ENCODE measurements at places on chromosomes 3 and 15.
A peak's percentile ranks its signal among the peaks of the same experiment; 100 is the strongest.

GRCh38 chr3:38084334-38085310, 45.6 kb downstream of the DLEC1 start:
- DNase-seq = peak; percentile 36

DNA sequence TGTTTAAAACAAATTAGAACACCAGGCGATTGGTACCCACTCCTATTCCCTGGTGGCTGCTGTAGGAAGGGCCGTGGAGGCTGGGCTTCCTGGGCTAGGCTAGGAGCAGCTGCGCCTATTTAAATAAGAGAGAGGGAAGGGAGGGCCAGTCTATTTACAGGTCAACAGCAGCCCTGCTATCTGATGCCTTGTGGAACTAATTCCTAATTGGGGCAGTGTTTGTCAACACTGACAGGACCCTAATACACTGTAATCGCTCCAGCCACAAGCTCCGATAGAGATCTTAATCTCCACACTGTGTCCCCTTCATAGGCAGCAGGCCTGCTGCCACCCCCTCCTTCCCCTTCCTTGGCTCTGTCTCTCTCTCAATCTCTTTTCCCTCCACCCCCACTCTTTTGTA, 116.9 kb upstream of the SOX14 start:
- no peak for DNase-seq

DNA sequence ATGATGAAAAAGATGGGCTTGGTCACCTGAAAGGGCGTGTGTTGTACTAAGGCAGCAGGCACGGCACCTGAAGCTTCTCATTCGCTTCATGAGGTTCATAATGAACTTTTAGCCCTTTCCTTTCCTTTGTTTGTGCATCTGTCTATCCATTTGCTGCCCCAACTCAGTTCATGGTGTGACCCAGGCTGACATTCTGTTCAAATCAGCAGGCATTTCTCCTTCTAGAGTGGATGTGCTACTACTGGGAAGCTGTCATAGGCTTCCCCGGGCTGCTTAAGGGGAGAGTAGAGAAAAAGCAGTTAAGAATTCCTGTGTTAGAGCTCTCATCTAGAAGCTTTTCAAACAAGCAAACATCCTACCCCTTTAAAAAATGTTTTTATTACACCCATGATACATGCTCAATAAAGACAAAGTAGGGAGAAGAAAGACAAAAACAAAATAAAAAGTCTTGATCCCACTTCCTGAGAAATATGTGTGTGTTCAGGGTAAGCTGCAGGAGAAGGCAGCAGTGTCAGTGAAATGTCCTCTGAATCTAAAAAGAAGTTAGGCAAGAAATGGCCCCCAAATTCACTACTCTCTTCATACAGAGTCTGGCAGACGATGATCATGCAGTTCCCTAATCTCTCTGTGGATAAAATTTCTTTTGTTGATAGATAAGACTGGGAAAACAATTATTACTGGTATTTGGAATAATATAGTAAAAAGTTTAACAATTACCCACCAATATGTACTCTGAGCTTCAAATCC, 136.9 kb upstream of the PFN2 start:
- DNase-seq = no peak

GRCh38 chr3:112005091-112005672, 6.5 kb downstream of the TAGLN3 start:
- DNase-seq = no peak

DNA sequence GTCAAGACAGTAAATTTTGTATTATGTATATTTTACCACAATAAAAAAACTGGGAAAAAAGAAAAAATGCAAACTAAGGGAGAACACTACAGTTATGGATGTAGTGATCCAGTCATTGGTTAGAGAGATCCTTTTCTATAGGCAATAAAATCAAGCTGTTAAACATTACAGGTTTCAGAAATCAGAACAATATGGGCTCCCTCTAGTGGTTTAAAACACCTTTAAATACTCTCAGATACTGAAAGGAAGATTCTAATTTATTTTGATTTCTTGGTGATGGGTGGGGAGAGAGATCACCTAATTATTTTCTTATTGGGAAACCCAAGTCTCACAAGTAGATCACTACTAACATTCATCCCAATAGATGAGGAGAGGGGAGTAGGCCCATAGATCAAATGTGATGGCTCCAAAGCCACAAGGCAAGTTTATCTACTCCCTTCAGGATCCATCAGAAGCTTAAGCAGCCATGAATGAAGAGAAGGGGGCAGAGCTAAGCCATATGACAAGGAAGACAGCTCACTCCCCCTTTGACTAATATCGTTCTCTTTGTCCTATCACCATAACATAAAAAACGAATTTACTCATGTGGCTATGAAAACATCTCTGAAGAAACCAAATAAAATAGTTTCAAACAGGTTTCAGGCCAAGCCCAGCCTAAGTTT, 118.6 kb downstream of the ANO10 start:
- DNase-seq = no peak

GRCh38 chr3:4409415-4409814, 57.7 kb downstream of the SUMF1 start:
- no peak for DNase-seq

- DNase-seq = no peak
Measured at GRCh38 chr15:75732177-75732808, 19.6 kb upstream of the CSPG4 start.

DNA sequence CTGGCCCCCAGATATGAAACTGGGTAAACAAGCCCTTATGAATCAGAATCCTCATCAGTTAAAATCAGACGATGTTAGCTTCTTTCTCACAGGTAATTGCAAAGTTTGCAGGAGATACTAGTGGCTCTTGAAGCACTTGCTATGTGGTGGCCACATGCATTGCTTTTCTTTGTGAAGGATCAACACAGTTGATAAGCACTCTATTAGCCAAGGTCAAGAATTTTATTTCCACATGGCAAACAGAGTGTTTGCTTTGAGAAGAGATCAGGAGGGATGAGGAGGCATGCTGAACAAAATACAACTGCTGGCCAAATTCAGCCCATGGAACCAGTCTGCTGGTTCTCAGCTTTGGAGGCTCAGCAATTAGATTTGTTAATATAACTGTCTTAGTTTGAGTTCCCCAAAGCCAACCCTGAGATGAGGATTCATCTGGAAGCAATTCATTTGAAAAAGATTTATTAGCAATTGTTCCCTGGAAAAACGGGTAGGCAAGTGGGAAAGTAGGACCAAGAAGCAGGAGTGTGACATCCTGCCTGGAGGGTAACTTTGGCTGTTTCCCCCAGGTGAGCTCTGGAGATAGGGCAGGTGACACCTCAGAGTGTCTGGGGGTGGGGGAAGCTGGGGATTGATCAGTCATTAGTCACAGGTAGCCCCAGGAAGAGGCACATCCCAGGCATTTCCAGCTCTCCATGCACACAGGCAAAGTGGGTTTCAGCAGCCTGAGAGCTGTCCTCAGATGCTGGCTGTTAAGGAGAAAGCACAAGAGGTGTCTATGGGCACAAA, 180.3 kb downstream of the ABHD5 start:
- DNase-seq = no peak

- DNase-seq = no peak
Measured at GRCh38 chr15:41669701-41670100, 9.5 kb downstream of the MGA start.

DNA sequence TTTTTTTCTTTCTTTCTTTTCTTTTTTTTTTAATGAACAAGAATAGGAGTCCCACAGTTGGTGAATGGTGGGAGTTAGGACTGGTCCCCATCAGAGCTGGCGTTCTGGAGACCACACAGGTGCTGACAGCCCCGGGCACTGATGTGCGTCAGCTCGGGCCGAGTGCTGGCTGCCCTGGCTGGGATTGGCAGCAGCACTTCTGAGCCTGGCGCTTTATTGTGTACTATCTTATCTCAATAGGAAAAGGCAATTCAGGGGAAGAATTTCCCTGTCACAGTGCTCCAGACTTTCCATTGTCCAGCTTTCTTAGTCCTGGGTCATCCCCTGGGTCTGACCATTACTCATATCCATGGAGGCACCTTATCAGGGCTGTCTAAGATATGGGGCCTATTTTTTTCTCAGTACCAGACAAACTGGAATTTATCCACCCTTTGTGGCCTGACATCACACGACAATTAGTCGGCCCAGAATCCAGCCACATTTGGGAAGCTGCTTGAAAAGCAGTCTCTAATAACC, 54.1 kb downstream of the TMEM44 start:
- DNase-seq = no peak

GRCh38 chr3:25153561-25153960, 274.5 kb upstream of the RARB start:
- no peak for DNase-seq

DNA sequence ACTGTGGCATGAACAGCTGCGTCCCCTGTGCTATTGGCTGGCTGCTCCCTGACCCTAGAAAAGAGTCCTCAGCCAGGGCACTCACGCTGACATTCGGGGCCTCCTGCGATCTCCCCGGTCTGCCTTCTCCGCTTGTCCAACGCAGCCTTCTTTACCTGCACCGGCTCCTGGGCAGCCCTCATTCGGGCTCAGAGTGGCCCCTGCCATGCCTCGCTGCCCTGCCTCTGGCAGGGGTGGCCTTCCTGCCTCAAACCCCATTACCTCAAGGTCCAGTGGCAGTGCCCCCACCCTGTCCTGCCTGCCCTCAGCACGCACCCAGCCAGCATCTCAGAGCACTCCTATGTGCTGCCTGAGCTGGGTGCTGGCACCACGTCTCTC, 86.5 kb downstream of the TBC1D2B start:
- no peak for DNase-seq

- DNase-seq = no peak
Measured at GRCh38 chr3:122988508-122988907, 39.1 kb downstream of the SEMA5B start.

- DNase-seq = no peak
Measured at GRCh38 chr3:122739172-122739571, 54.5 kb downstream of the HSPBAP1 start.

DNA sequence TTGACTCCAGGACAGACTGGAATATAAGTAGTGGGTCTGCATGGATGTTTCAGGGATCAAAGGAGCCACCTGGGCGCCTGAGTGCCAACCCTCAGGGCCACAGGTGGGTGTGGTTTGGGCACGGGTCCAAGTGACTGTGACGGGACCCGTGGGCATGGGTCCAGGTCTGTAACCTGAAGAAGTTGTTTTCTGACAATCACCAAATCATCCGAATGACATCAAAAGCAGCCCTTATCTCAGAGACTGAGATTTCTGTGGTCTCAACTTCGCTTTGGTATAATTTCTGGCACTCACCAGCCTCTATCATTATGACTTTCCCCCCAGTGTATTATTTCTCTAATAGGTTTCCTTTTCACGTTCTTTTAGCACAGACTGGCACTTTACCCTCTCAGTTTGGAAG, 24.4 kb downstream of the RLBP1 start:
- DNase-seq = no peak

GRCh38 chr3:108223928-108224327, 1.7 kb upstream of the IFT57 start:
- no peak for DNase-seq

Data from GM12891 (cell line).